ENCODE measurements at places on chromosomes 5 and 9.

GRCh38 chr5:154345255-154345952 is 100.4 kb upstream of the SAP30L start:
- no peak for DNase-seq

DNA sequence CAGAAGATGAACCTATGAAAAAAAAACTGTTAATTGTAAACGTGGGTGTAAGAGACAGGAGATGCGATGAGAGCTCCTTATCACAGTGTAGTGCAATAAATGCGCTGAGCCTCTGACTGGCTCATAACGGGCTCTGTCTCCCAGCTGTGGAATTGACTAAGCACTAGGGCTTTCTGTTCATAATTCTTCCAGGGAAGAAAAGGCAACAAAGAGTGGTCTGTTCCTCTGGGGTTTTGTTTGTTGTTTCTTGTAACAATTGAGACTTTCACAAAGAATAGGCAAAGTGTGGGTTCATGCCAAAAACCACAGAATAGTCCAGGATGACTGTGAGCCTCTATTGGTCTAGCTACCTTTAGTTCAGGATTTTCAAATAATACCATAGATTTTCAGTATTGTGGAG is 39.4 kb downstream of the UBE2QL1 start:
- DNase-seq: no peak

- DNase-seq: no peak
Observed at GRCh38 chr9:121141706-121142105, 60.0 kb downstream of the RAB14 start.

DNA sequence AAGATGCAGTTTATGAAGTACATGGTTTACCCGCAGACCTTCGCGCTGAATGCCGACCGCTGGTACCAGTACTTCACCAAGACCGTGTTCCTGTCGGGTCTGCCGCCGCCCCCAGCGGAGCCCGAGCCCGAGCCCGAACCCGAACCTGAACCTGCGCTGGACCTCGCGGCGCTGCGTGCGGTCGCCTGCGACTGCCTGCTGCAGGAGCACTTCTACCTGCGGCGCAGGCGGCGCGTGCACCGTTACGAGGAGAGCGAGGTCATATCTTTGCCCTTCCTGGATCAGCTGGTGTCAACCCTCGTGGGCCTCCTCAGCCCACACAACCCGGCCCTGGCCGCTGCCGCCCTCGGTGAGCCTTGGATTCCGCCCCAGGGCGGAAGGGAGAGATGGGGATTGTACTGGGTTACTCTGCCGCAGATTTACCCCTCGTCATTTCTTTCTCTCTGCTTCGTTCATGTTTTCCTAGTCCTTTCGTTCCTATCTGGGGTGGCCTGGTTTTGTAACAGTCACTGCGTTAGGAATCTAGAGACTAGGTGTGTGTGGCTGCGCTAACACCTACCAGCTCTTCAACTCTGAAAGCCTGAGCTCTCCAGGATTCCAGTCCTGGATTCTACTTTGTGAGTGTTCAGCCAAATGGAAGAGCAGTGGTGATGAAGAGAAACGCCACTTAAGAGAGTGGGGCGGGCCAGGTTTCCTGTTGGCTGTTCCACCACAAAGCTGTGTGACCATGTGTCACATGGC is 638 bp downstream of the MRPS30 start:
- DNase-seq: peak; percentile 16

GRCh38 chr5:112077180-112077579 is 320.2 kb upstream of the NREP start:
- DNase-seq: peak; percentile 3
